Stimulated activated CD4-positive, alpha-beta T cell treated with anti-CD3 and anti-CD28 coated beads, Interleukin-15, amount 100 ng/mL, for 1 hour (primary cell): ENCODE measurements at places on chromosomes 7 and 10.

DNA sequence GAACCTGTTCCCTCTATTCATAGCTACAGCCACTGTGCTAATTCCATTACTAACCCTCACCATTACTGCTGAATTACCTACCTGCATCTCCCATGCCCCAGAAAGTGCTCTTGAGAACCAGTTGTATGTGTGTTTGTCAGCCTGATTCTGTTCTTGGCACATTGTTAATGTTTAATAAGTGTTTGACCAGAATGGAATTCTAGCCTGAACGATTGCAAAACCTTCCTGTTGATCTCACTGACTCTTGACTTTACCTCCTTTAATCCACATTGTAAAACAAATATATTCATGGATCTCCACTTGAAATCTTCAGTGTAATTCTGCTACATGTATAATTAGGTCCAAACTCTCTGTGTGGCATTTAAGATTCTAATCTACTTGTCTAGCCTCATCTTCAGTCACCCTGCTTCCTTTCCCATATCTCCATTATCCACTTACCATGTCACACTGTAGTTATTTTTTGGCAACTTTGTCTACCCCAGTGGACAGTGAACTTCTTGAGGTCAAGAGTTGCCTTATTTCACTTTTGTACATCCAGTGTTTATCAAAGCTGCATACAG lies 4.9 kb downstream of the ZNF277 start:
- no peak for DNase-seq

- DNase-seq: no peak
Measured at GRCh38 chr7:105224884-105225651, 163.7 kb downstream of the SRPK2 start.

DNA sequence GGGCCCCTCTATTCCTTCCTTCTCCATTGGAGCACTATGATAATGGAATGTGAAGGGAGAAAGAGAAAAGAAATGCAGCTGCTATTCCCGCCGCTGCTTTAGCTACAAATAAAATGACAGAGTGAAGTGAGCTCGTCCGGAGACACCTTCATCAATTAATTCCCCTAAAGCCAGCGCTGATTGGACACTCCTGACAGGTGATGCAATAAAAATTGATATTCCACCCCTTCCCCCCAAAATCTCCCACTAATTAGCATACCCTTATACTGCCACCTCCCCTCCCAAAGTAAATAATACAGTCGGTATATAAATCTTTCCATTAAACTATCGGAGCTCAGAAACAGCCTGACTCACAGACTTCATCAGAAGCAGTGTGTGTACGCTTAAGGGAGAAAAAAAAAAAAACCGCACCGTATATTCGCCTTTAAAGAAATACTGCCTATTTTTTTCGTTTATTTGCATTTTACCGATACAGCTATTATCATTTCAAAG lies 7.3 kb downstream of the SKIDA1 start:
- DNase-seq: no peak

DNA sequence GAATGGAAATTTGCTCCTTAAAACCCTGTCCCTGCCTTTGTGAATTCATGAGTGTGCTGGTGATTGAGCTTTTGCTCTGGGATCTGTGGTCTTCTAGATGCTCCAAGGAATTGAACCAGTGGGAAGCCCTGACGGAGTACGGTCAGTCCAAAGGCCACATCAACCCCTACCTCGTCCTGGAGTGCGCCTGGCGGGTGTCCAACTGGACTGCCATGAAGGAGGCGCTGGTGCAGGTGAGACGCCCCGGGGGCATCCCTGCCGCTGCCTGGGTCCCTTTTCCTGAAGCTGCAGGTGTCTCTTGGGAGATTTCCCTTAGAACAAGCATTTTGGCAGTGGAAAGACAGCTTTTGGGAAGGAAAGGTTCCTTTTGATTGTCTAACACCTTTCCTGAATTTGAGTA lies 100.3 kb downstream of the TRRAP start:
- no peak for DNase-seq
